AG08395 (cell line): ENCODE measurements at places on chromosomes 12 and 14.
A peak's percentile ranks its signal among the peaks of the same experiment; 100 is the strongest.

DNA sequence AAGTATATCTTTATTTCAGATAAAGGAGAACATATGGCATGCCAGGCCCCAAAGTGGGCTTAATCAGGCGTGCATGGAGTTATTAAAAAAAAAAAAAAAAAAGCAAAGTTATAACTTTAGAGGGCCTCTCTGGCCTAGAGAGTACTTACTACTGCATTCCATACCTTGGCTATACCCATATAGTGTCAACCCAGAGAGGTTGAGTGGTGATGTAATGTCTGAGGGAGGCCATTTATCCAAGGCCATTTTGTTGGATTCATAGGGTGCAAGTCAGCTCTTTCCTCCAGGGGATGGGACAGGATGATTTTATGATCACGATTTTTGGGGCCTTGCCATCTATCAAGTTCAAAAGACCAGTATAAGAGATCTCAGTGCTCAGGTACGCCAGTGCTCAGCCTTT lies 66.4 kb downstream of the DCAF5 start:
- no peak for DNase-seq

DNA sequence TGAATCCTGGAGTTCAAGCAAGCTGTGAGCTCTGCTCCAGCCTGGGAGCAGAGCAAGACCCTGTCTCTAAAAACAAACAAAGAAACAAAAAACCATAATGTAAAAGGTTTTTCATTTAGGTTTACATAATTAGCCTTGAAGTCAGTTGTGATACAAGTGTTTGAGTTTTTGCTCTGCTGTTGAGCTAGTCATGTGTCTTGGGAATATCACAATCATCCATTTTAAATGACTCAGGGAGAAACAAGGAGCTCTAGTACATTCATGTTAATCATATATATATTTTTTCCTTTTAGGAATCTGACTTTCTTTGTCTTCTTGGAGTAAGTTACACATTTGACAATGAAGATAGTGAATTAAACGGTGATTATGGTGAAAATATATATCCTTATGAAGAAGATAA lies 12.9 kb downstream of the MIA2 start:
- DNase-seq, result no peak

GRCh38 chr12:76303989-76304460 lies 44.2 kb downstream of the BBS10 start:
- DNase-seq, result no peak

DNA sequence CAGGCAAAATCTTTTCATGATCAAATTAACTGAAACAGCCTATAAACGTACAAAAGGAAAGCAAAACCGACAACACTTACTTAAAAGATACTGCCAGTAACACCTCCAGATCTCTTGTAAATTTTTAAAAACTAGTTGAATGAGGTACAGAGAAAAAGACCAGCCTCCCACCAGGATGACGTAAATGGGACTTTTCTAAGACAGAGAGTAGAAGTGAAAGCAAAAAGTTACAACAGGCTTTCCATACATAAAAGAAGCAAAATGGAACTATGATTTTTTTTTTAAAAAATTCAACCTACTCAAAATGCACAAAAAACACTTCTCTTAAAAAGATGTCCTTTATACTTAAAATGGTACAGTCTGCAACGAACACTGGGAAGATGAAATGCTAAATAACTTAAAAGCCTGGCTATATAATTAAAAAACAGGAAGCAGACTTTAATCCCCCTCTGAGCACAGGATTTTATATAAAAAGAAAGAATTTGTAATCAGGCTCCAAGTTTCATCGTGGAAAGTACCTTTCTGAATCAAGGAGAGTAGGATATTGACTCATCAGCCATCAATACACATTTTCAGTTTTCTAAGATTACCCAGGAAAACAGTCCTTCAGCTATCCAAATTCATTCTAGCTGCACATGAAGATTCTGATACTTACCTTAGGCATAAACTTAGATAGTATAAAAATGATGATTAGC lies 14.2 kb upstream of the MYO1A start:
- no peak for DNase-seq

GRCh38 chr12:99600388-99600787 lies 47.2 kb upstream of the GARIN6 start:
- DNase-seq, result no peak

DNA sequence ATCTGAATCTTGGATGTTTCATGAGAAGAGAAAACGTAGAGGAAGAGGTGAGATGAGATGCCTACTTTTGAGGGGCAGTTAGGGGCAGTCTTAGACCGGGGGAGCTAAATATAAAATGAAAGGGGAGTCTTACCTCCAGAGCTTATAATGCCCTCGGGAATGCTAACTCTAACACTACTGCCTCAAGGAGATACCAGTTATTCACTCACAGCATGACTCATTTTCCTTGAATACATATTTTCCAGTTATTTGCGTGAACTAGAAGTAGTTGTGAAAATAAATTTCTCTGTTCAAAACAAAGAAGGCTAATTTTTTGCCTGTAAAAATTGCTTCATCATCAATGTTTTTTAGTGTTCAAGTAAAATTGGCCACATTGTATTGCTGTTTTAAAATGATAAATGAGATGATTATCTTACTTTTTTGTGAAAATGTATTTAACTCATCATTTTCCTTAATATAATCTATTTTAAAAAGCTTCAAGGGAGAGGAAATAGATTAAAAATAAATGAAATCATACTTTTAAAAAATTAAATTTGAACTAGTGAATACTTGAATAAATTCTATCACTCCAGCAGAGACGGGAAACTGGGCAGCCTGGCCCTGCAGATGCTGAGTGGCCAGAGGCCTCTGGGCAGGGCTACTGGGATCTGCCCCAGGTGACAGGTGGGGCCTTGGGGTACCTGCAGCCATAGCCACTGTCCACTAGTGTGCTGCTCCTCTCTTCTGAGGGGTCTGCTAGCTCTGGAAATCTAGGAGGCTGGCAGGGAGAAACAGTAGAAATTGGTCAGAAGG lies 339.3 kb downstream of the EGLN3 start:
- DNase-seq, result peak; percentile 32

DNA sequence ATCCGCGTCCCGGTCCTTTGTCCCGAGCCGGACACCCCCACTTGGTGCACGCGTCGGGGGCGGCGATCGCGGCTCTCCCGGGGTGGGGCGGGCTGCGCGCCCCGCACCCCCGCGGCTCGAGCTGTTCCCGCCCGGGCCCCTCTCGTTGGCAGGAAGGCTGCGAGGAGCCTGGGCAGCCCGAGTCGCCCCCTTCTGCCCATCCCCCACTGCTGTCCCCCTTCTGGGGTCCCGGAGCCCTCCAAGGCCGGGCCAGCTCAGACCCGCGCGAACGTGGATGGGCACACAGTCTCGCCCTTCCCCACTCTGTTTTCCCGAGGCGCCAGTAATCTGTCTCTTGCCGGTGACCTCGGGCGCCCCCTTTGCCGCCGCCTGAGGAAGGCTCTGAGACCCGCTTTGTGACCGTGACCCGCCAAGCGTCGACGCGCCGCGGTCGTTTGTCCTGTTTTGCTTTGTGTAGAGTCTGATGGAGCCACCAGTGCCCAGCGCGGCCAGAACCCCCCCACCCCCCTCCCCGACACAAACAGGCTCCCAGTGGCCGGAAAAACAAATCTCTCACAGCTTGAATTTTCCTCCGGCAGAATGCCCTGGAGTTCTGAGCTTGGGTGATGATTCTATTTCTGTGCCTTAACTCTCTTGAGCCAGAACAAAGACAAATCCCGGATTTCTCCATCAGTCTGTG lies 610 bp downstream of the C14orf132 start:
- peak; percentile 35 for DNase-seq

- DNase-seq, result no peak
Observed at GRCh38 chr14:91067186-91067585, 6.7 kb upstream of the RPS6KA5 start.

GRCh38 chr14:29553427-29553826 lies 374.2 kb downstream of the PRKD1 start:
- no peak for DNase-seq

GRCh38 chr14:67722293-67722692 lies 20.6 kb downstream of the RDH12 start:
- no peak for DNase-seq

GRCh38 chr12:24630446-24630845 lies 318.5 kb downstream of the BCAT1 start:
- no peak for DNase-seq

- DNase-seq, result peak; percentile 64
Observed at GRCh38 chr12:43742106-43742505, 16.5 kb downstream of the PUS7L start.

DNA sequence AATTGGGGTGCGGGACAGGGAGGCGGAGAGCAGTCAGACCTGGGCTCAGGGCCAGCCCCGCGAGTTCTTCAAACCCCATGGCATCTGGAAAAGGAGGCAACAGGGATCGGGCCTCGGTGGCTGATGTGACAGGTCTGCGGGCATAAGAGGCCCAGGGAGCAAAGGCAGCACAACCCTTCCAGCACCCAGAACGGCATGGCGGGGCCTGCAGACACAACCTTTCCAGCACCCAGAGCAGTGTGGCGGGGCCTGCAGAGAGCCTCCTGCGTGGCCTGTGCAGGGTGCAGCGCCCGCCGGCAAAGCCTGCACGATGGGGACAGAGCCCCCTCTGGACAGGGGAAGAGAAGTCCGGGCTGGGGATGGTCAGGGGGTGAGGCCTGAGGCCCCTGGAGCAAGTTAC lies 26.2 kb upstream of the TRAF3 start:
- DNase-seq, result no peak
